ENCODE measurements at places on chromosomes 11 and 22. TPM values are rescaled to one million over a fixed set of nuclear protein-coding genes. Genes with fewer than 3 reads are reported as not detected.

TRIM48 gene
- total RNA-seq: not detected

POTEH gene
- not detected for total RNA-seq

HPX gene
- 0.27 TPM for total RNA-seq

GRCh38 chr22:50729391-50730012, 8.5 kb upstream of the ACR start:
- no peaks in the 10 kb centered on the region for H3K36me3 ChIP-seq
- H3K27me3 ChIP-seq: no peaks in the 10 kb centered on the region
- peaks cover 5% of the 10 kb centered on the region for H3K4me1 ChIP-seq
- no peak for DNase-seq
- H3K4me3 ChIP-seq: no peak overlapping the region

Measured in CD8-positive, alpha-beta memory T cell (primary cell).